Stimulated activated CD8-positive, alpha-beta memory T cell treated with anti-CD3 and anti-CD28 coated beads, Interleukin-15, amount 100 ng/mL, for 48 hours (primary cell): ENCODE measurements at places on chromosomes 1 and 21.

- DNase-seq, result no peak
Measured at GRCh38 chr1:111406321-111406768, 21.2 kb downstream of the OVGP1 start.

DNA sequence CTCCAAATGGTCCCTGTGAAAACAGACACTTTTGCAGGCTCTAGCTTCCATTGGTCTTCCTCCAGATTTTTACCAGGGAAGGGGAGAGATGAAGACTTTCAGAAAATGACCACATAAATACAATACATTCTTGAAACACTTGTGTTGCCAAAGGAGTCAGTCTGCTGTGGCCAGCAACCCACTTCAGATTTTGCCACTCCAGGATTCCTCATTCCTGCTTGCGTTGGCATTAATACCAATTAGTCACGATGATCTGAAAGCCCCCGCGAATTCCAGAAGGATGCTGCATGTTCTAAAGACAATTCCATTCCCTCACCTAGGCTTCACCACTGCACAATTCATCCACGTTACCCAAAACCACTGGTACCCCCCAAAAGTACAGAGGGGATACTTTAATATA, 7.9 kb upstream of the BACE2 start:
- DNase-seq, result no peak

DNA sequence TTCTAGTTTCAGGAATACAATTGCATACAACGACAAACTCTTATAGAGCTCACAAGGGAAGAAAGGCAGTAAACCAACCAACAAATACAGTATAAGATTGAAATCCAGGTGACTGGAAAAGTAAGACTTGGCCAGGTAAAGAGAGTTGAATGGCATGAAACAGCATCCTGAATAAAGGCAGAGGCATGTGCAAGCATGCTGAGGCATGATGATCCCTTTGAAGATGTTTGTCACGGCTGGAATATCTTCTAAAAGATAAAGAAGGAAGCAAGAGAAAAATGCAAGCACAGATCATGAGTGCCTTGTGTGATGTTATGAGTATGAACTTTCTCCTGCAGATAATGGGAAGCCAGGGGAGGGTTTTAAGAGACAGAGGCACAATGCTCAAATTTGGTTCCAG, 83.3 kb upstream of the SPATA6 start:
- DNase-seq, result no peak

GRCh38 chr1:18121072-18121820, 13.6 kb downstream of the IGSF21 start:
- no peak for DNase-seq

DNA sequence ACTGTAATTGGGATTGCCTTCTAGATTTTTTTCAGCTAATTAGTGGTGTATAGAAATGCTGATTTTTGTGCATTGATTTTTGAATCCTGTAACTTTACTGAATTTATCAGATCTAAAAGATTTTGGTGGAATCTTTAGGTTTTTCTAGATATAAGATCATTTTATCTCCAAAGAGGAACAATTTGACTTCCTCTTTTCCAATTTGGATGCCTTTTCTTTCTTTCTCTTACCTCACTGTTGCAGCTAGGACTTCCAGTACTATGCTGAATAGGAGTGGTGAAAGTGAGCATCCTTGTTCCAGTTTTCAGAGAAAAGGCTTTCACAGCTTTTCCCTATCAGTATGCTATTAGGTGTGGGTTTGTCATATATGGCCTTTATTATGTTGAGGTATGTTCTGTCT, 53.6 kb downstream of the TESK2 start:
- DNase-seq, result no peak

DNA sequence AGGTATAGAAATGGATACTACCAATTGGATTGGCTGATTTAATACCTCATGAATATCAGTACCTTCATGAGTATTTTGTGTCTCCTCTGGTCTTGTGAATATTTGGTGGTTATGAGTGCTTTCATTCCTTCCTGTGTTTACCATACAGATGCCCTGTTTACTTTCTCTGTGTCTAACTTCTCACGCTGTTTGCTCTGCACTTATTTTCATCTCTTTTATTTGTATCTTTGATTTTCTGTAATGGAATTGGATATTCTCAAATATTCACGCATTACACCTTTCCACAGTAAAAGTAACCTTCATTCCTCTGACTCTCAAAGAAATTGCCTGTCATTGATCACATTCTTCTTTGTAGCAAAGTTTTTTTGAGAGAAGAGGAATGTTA, 16.8 kb downstream of the CNST start:
- no peak for DNase-seq

DNA sequence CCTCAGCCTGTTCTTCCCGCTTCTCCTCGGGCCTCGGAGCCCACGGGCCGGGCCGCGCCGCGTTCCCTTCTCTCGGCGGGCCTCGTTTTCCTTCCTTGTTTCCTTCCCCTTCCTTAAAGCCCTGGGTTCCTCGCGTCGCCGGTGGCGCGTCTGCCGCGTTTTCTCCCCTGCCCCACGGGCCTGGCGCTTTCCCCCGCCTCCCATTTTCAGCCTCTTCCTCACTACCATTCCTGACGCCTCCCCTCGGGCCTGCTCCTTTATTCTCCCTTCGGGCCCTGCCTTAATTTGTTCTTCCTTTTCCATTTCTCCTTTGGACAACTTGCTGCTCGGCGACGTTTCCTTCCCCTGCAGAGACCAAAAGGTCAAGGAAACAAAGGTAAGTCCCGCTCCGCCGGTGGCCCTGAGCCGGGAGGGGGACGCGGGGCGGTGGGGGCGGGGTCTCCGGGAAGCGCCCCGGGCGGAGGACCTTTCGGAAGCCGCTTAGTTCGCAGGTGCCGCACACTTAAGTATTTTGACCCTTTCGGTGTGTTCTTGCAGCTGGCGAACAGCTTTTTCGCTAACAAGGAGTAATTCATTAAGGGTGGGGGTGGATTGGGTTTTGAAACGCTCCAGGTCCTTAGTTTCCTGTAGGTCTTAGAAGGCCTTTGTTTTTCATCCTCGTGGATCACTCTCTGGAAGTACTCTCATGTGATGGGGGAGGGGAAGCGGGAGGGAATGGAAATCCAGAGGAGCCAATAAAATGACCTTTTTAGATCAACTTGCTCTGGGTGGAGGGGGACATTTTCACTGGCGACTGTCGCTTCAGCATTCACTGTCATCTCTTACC, 780 bp downstream of the YTHDF2 start:
- peak; percentile 33 for DNase-seq

GRCh38 chr1:100075773-100076172, 57.0 kb downstream of the SASS6 start:
- no peak for DNase-seq

GRCh38 chr1:46301406-46301807, 2.0 kb downstream of the LRRC41 start:
- DNase-seq, result no peak

DNA sequence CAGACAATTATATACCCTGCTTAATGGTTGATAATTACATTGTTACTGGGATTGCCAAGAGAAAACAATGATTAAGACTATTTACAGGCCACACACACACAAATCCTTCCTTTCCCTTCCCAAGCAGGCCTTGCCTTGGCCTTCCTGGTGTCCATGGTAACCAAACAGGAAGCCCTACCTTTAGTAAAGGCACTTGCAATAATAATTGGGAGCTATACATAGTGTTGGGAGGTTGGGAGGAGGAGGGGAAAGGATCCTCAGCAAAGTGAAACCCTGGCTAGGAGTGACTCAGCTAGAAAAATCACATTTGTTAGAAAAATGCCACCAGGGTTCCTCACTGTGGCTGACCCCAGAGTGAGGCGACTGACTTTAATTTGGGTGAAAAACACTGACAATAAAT, 122.3 kb upstream of the ADAR start:
- no peak for DNase-seq

GRCh38 chr1:2639203-2639602, 6.4 kb upstream of the MMEL1 start:
- no peak for DNase-seq

GRCh38 chr1:91731815-91732214, 154.1 kb downstream of the TGFBR3 start:
- DNase-seq, result peak; percentile 58

DNA sequence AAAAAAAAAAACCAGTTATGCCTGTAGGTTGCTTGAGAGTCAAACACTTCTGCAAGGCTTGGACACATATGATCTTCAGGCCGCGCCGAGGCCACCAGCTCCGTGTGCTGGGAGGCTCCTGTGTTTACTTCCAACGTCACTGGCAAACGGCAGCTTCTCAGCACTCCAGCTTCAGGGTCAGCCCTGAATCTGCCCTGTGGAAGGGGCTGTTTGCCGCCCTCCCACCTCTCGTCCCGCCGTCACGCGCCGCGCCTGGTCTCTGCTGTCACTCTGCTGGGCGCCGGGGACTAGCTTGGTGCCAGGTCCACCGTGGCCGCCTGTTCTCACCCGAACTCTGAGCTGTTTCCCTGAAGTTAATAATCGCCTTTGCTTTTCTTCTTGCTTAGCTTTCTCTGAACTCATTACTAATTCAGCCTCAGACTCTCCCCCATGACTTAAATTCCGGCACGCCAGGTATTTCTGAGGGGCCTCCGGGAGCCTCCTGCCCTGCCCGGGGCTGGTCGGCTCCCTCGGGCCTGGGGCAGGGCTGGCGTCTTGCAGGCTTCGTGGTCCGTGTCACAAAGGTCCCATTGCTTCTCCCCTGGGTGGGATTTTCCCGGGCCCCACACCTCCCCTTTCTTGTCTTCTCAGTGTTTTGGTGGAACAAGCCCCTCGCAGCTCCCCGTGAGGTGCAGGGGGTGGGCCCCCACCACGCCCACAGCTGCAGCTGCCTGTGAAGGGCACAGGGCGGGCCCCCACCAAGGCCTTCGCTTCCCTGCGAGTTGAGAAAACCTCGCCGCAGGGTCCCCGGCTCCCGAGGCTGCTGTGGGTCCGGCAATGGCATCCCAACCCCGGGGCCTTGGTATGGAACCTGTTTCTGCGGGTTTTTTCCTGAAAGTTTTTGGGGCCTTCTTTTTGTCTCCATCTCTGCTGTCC, 14.6 kb upstream of the C1orf159 start:
- DNase-seq, result no peak

DNA sequence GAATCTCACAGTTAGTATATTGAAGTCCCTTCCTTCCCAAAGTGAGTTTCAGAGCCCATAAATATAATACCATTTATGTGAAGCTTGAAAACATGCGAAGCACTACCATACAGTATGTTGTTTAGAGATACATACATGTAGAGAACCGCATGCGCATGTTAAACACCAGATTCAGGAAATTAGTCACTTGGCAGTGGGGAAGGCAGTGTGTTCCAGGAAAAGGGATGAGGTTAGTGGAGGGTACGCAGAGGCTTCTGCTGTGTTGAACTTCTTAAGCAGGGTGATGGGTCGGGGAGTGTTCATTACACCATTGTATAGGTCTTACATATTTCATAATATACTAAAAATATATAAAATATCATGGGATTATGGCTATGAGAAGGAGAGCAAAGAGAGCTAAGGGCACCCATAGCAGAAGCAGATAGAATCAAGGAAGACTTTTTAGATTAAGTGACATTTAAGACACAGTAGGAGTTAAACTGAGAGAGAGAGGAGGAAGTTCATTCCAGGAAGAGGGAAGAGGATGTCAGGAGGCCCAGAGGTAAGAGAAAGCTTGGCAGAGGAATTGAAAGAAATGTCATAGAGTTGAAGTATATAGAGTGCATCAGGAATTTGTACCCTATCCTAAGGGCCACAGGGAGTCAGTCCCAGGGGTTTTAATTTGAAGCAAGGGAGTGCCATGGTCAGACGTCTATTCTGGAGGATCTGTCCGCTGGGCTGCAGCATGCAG, 43.5 kb upstream of the SARS1 start:
- DNase-seq, result no peak

DNA sequence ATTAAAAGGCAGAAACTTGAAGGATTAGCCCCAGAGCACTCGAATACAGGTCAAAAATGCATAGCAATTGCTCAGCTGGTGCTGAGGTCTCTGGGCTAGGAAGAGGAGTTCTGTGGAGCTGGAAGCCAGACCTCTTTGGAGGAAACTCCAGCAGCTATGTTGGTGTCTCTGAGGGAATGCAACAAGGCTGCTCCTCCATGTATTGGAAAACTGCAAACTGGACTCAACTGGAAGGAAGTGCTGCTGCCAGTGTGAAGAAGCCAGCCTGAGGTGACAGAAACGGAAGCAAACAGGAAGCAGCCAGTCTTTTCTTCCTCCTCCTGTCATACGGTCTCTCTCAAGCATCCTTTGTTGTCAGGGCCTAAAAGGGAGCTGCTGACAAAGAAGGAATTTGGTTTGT, 233.4 kb upstream of the FGGY start:
- DNase-seq, result no peak

- no peak for DNase-seq
Measured at GRCh38 chr1:180157108-180157507, 2.4 kb downstream of the QSOX1 start.

- DNase-seq, result no peak
Measured at GRCh38 chr1:178706432-178706831, 18.6 kb upstream of the RALGPS2 start.

GRCh38 chr1:94012708-94013366, 103.6 kb upstream of the GCLM start:
- no peak for DNase-seq

GRCh38 chr1:180269645-180270529, 39.8 kb downstream of the LHX4 start:
- DNase-seq, result no peak

DNA sequence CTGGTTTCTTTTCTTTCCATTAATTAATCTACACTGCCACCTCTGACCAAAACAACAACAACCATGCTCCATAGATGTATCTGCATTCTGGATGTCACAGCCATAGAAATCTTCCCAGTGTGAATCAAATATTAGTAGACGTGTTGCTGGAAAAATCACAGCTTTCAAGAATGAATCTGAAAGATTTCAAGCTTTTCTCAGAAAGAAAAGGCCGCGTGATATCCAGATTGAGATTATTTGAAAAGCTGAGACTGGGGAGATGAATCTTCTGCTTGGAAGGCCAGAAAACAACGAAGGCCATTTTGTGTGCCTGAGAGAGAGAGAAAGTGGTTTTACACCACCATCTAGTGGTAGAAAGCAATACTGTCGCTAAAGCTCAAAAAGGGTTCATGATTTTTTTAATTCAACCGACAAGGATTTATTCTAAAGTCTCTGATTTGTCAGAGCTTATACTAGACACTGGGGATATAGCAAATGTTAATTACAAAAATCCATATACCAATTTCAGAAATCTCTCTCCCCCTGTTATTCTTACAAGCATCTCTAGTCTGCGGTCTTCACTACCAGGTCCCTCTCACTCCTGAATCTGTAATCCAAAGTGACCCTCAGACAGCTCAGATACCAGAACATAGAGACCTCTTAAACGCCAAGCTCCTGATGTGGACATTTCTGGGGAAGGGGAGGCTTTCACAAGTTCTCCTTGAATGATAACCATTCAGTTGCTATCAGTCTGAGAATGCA, 87.5 kb upstream of the SGIP1 start:
- no peak for DNase-seq

DNA sequence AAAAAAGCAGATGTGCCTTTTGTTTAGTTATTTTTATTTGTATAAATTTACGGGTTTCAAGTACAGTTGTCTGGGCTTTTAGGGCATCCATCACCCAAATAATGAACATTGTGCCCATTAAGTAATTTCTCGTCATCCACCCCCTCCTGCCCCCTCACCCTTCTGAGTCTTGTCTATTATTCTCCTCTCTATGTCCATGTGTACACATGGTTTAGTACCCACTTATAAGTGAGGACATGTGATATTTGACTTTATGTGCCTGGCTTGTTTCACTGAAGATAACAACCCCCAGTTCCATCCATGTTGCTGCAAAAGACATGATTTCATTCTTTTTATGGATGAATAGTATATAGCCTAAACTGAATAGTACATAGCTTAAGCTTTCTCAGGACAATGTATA, 189.2 kb downstream of the ZP4 start:
- no peak for DNase-seq

- no peak for DNase-seq
Measured at GRCh38 chr1:209552406-209553264, 30.9 kb upstream of the CAMK1G start.

- no peak for DNase-seq
Measured at GRCh38 chr1:191022856-191023255, 545.2 kb upstream of the BRINP3 start.
